GM12864 (cell line): ENCODE measurements at places on chromosomes 16 and 17.

- no peak for DNase-seq
Measured at GRCh38 chr16:24729951-24730815, 732 bp downstream of the TNRC6A start.

GRCh38 chr17:50218771-50219315, 17.4 kb upstream of the COL1A1 start:
- no peak for DNase-seq

DNA sequence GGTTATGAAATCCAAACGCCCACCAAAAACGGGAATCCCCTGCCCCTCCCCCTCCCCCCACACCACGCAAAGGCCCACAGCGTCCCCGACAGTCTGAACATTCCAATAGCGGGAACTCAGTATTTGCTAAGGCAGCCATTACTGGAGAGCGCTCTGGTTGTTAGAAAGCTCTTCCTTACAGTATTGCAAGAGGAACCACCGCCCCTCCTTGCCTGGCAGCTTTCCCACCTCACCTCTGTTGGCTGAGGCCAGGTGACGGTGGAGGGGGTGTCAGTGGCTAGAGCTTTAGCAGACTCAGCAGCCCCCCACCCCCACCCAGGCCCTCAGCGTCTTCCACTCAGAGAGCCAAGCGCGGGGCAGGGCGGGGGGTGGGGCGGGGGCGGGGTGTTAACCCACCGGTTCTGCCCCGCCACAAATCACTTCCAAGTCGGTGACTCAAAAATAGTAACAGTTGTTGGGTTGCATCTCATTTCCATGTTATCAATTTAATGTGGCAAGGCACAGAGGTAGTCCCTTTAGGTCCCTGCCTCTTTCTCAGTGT, 2.2 kb upstream of the PLEKHH3 start:
- DNase-seq = no peak

DNA sequence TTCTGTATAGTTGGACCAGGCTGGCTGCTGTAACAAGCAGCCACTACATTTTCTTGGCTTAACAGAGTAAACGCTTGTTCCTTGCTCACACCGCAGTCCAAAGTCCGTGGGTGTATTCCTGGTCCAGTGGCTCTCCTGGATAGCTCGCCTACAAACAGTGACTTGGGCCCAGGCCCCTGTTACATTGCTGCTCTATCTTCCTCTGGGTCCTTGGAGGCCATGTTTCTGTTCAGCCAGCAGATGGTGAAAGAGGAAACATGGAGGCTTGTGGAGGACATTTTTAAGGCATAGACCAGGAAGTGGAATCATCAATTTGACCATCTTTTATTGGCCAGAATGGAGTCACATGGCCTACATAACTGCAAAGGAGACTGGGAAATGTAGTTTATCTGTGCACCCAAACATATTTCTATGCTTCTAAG, 55.1 kb downstream of the ATP2C2 start:
- peak; percentile 34 for DNase-seq

GRCh38 chr17:62780269-62780668, 27.8 kb downstream of the MARCHF10 start:
- no peak for DNase-seq

DNA sequence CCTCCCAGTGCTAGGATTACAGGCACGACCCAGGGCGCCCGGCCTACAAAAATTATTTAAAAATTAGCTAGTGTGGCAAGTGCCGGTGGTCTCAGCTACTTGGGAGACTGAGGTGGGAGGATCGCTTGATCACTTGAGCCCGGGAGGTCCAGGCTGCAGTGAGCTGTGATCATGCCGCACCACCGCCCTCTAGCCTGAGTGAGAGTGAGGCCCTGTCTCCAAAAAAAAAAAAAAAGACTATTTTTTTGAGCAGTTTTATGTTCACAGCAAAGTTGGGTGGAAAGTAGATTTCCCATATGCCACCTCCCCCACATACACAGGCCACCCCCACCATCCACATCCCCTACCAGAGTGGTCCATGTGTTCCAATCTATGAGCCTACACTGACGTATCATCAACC, 84.9 kb downstream of the MGAT5B start:
- no peak for DNase-seq

DNA sequence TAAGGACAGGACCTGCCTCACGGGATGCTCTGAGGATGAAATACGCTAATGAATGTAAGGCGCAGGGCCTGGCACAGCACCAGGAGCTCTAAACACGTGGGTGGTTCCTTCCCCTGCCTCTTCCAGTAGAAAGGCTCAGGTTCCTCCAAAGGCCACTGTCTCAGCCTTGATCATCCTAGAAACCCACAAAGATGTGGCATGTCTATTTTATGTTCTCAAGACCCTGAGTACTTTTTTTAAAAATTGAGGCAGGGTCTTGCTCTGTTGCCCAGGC, 17.0 kb upstream of the MEAK7 start:
- DNase-seq = no peak

- no peak for DNase-seq
Measured at GRCh38 chr17:28124962-28125361, 82.5 kb downstream of the NLK start.

DNA sequence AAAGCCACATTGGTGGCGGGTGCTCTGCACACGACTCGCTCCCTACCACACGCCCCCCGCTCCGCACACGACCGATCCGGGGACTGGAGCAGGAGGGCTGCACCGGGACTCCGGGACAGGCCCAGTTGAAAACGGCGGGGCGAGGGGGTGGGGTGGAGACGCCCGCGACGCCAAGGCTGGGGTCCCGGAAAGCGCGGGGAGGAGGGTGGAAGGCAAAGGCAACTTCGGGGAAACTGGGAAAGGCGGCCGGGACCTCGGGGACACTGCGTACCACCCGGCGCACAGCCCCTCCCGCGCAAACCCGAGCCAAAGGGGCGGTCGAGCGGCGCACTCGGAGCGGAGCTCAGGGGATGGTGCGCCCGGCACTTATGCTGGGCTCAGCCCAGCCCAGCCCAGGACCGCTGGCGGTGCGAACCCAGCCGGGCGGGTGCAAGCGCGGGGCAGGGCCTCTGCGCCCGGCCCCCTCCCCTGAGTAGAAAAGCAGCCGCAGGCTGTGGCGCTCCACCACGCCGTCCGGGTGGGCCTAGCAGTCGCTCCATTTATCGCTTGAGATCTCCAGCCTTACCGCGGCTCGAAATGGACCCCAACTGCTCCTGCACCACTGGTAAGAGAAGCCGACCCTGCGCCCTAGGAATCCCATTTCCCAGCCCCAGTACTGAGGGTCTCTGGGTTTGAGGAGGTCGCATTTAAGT, at the start of gene MT1M:
Gene MT1M (plus strand): TSS at position 504 of the 692 bp plus-strand sequence. CDS start 73 bp downstream, at position 577.
- DNase-seq = no peak

DNA sequence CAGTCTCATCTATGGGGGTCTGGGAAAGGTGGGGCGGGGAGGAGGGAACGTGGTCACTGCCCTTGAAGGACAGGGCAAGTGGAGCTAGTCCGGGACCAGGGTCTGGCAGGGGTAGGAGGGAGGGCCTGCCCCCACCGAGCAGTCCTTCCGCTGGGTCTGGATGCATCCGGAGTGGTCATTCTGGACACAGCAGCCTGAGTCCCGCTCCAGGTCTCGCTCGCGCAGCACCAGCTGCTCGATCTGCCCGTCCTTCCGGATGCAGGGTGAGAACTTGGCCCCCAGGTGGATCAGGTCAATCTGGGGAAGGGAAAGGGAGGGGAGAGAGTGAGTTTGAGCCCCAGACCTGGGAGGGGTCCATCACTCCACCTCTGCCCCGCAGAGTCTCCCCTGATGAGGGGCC, 6.8 kb downstream of the AANAT start:
- DNase-seq = no peak

GRCh38 chr16:82732461-82732860, 105.7 kb downstream of the CDH13 start:
- DNase-seq = no peak

GRCh38 chr16:83271970-83272575, 535.7 kb upstream of the HSBP1 start:
- DNase-seq = no peak

GRCh38 chr17:47810901-47811635, 10.5 kb downstream of the OSBPL7 start:
- DNase-seq = no peak

DNA sequence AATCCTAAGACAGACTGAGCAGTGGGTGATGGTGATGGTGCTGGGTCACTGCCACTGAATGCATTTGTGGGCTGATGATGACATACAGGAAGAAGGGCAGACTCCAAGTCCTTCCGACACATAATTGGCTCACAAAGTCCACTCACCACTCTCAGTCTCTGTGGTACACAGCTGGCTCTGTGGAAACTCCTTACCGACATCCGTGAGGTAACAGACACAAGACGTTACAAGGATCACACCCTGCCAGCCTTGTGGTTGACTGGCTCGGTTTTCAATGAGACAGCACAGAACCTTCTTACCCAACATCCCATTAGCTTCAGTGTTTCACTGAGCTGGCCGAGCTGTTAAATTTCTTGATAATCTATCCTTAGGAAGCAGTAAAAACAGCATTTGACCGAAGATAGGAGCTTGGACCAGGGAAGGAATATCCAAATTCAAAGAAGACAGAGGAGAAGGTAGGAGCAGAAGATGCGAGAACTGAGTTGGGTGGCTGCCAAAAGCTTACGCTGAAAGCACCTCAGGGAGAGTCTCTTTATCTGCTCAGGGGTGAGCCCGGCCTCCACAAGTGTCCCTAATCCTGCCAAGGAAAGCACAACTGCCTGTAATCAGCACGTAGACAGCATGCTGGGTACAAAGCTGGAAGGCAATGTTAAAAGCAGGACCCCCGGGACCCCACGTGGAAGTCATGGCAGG, 5.5 kb upstream of the MXRA7 start:
- no peak for DNase-seq

GRCh38 chr17:31492880-31493655, 101.6 kb downstream of the RAB11FIP4 start:
- peak; percentile 72 for DNase-seq

DNA sequence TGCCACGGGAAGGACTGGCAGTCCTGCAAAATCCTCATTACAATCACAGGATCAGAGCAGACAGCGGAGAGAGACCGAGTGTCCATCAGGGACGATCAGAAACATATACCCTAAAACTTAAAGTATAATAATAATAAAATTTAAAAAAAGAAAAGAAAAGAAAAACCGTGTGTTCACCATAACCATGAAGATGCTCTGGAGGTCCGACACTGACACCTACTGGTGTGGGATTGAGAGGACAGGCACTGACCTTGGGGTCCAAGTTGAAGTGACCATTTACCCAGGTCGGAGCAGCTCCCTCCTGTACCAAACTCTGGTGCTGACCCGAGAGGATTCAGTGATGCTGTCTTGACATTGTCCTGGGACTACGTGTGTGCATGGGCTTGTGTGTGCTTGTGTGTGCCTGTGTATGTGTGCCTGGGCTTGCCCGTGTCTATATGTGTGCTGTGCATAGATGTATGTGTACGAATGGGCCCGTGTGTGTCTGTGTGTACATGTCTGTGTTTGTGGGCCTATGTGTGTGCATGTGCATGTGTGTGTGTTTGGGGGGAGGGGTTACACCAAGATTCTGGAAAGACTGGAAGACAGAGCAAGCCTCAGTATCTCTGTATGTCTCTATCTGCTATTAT, 10.0 kb upstream of the CD300LD start:
- no peak for DNase-seq

DNA sequence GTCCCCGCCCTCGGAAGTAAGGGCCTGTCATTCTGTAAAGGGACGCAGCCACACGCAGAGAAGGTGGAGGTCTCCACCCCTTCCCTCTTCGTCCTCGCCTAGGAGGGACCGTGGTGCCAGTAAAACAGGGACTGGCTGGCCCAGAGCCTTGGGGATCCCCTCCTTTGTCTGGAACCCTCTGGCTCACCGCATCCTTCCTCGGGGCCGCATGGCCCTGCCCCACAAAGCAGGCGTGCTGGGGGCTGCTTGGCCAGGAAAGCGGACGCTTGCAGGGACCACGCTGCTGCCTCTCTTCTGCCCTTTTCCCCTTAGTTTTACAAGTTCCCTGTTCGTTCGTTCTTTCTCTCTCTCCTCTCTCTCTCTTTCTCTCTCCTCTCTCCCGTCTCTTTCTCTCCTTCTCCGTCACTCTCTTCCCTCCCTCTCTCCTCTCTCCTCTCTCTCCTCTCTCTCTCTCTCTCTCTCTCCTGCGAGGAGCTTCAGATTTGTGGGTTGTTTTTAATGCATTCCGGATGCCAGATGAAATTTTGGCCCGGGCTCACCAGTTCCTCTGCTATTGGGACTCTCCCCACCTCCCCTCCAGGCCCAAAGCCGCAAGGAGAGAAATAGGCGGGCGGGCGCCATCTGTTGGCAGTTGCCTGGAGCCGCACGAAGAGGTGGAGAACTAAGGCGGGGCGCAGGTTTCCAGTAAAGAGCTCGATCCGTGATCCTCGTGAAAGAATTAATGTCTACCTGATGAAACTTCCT, 35.1 kb upstream of the CDRT4 start:
- peak; percentile 19 for DNase-seq

DNA sequence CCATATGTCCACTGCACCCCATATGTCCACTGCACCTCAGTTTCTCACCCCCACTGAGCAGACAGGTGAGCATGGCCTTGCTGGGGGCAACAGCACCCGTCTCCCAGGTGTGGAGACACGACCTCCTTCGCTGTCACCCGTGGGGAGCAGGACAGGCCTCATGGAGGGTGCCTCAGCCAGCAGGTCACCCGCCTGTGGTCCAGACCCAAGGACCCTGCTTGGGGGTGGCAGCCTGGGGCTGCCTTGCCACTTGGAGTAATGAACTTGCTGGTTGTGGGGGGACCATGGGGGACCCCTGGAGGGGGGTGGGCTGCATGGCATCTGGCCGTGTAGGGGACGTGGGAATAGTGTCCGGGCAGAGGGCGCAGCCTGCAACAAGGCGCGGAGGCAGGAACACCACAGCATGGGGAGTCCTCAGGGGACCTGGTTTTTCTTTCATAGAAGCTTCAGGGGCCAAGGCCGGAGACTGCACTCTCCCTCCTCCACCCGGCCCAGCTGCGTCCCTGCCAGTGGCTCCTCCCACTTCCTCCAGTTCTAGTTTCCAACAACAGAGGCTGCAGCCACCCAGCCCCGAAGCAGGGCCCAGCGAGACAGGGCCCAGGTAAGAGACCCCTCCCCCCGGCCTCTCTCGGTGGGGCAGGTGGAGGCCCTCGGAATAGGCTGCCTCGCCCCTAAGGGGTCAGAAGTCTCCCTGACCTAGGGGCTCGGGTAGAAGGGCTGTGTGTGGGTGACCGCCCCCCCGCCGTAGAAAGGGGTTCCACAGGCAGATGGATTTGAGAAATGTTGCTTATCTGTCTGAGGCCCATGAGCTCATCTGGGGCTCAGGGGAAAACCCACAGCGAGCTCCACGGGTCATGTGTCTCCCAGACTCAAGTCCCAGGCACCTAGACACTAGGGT, at the start of gene NHLRC4:
Gene NHLRC4 (plus strand): TSS at position 531 of the 898 bp plus-strand sequence. CDS start 1,043 bp downstream, outside the sequence.
- DNase-seq = peak; percentile 48
